ENCODE measurements at places on chromosomes 12 and 14.

- no peak for DNase-seq
Observed at GRCh38 chr14:71328183-71328582, 420.9 kb downstream of the PCNX1 start.

- peak; percentile 86 for DNase-seq
Observed at GRCh38 chr12:96980991-96981414, 73.9 kb downstream of the NEDD1 start.

DNA sequence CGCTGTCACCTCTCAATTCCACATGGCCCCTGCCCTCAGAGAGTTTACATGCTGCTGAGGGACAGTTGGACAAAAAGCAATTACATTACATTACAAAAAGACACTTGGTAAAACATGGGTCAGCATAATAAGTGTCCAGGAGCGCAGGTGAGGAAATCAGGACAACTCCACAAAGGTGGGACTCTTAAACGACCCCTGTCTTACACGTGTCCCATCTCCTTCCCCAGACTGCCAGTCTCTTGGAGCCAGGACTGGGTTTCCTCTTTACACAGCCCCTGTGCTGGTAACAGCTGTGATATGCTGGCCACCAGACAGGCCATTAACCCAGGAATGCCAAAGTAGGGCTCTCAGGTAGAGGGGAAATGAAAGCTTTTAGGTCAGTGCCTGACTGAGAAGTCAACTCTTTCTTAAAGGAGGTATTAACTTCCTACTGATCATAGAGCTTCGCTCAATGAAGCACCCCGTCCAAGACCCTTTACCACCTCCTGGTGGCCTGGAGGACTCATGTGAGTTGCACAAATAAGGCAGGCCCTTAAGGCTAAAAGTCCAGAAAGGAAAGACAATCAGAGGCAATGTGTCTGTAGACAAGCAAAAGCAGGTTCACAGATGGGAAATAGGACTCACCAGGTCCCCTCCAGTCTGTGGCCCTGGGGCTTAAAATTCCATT, 55.5 kb downstream of the ANO2 start:
- no peak for DNase-seq

DNA sequence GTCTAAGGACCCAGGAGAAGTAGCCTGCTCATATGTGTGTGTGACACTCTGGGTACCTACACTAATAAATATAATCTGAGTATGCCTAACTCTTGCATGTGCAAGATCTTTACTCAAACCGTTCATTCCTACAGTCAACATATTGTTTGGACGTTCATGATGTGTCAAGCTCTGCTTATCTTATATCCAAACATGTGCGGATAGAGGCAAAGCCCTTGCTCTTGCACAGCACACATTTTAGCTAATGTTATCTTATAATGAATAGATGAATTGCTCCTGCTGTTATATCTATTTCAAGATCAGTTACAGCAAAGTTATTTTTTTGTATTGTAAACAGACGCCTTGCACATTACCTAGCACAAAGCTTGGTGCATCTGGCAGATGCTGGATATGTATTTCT, 228.4 kb upstream of the FLRT2 start:
- DNase-seq: no peak

- DNase-seq: no peak
Observed at GRCh38 chr14:60221457-60221856, 27.6 kb upstream of the PPM1A start.

GRCh38 chr12:105228494-105228893, 7.5 kb downstream of the APPL2 start:
- peak; percentile 83 for DNase-seq
